Ascending aorta (tissue), 2 donors: ENCODE measurements at places on chromosomes 1 and 21. TPM values are rescaled to one million over a fixed set of nuclear protein-coding genes. Genes with fewer than 3 reads are reported as not detected.

Gene KPRP
- not detected for total RNA-seq

Gene IGFN1
- total RNA-seq = not detected

Gene KRTAP19-8
- not detected for total RNA-seq

Gene CCDC24
- total RNA-seq = 4.8 TPM

Gene KRTAP13-4
- total RNA-seq = not detected

Gene WNT9A
- 0.96 TPM for total RNA-seq
